Activated naive CD4-positive, alpha-beta T cell treated with anti-CD3 and anti-CD28 coated beads for 36 hours (primary cell): ENCODE measurements at places on chromosomes 13 and 19.

- H3K36me3 ChIP-seq, result no peaks in the 10 kb centered on the region
- DNase-seq, result no peak
- H3K27ac ChIP-seq, result no peak overlapping the region
- H3K4me3 ChIP-seq, result no peak overlapping the region
- peaks cover 3% of the 10 kb centered on the region for H3K4me1 ChIP-seq
These were observed 201.1 kb downstream of the NBEA start for GRCh38 chr13:35143123-35143522.

GRCh38 chr19:1616875-1617274, 11.6 kb upstream of the UQCR11 start:
- no peak for DNase-seq
- H3K27me3 ChIP-seq, result no peaks in the 10 kb centered on the region
- H3K4me1 ChIP-seq, result peaks cover 21% of the 10 kb centered on the region
- peaks cover 20% of the 10 kb centered on the region for H3K36me3 ChIP-seq

- no peaks in the 10 kb centered on the region for H3K27me3 ChIP-seq
- H3K4me3 ChIP-seq, result no peak overlapping the region
- no peak for DNase-seq
- peaks cover 11% of the 10 kb centered on the region for H3K4me1 ChIP-seq
These were observed 152.2 kb upstream of the UBL3 start for GRCh38 chr13:30002577-30002976.

DNA sequence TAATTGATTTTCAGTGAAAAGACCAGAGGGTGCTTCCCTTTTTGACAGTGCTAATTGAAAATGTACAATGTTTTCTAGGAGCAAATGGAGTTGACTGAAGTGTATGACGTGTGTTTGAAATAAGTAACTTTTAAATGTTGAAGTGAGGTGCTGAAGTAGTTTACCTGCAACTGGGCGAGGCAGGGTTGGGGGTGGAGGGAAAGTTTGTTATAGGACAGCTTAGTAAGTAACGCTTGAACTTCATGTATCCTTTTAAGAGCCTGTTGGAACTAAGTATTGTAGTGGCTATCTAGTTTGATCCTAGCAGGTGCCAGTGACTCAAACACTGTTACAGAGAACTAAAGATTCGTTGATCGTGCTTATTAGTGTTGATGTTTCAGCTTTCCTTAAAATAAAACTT, 5.9 kb downstream of the SLAIN1 start:
- no peak overlapping the region for H3K4me3 ChIP-seq
- no peak overlapping the region for H3K27ac ChIP-seq
- H3K36me3 ChIP-seq, result peaks cover 27% of the 10 kb centered on the region
- no peak for DNase-seq
- peaks cover 20% of the 10 kb centered on the region for H3K4me1 ChIP-seq

GRCh38 chr19:41787055-41787454, 9.3 kb upstream of the CEACAM3 start:
- no peaks in the 10 kb centered on the region for H3K36me3 ChIP-seq
- H3K27me3 ChIP-seq, result peaks cover 40% of the 10 kb centered on the region
- no peak for DNase-seq

GRCh38 chr19:4622695-4623421, 16.5 kb upstream of the TNFAIP8L1 start:
- no peak for DNase-seq
- no peaks in the 10 kb centered on the region for H3K36me3 ChIP-seq
- H3K27me3 ChIP-seq, result peaks cover 5% of the 10 kb centered on the region

- no peak overlapping the region for H3K27ac ChIP-seq
- no peaks in the 10 kb centered on the region for H3K4me1 ChIP-seq
- H3K27me3 ChIP-seq, result no peaks in the 10 kb centered on the region
- no peak for DNase-seq
These were observed 165.2 kb downstream of the URI1 start for GRCh38 chr19:30107251-30107650.

- peak overlapping the region; percentile 83 for H3K4me3 ChIP-seq
- peaks cover 20% of the 10 kb centered on the region for H3K36me3 ChIP-seq
- peak; percentile 57 for DNase-seq
- no peaks in the 10 kb centered on the region for H3K27me3 ChIP-seq
- peaks cover 54% of the 10 kb centered on the region for H3K4me1 ChIP-seq
- H3K27ac ChIP-seq, result no peak overlapping the region
These were observed 338 bp downstream of the SLC35E1 start for GRCh38 chr19:16571822-16572331.

GRCh38 chr13:114313061-114313860, 1.0 kb upstream of the CHAMP1 start:
- H3K27me3 ChIP-seq, result no peaks in the 10 kb centered on the region
- peaks cover 16% of the 10 kb centered on the region for H3K36me3 ChIP-seq

DNA sequence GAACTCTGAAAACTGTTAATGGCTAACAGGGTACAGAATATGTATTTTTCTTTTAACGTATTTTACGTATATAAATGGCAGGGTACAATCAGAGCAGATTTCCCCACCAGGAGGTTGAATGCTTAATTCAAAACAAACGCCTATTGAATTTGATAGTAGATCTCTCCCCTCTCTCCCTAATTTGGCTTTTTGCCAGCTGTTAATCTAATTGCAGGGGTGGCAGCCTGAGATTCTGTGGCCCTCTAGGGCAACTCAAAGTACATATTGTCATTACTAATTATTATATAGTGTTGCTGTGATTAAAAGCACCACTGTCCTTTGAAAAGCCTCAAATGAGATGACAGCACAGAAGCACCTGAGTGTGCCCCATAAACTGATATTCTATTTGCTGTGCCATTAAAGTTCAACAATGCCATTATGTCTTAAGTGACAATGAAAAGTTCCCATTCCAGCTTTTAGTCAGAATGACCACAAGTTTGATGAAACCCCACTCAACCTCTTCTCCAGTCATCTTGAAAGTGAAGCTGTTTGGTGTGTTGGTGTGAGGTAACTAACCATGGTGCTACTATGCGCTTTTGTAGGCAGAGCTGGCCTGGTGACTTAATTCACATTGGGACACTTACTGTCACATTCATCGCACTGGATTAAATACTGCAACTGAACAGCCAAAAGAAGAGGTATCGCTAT, 351.4 kb downstream of the KCNRG start:
- DNase-seq, result peak; percentile 62
- peak overlapping the region; percentile 37 for H3K27ac ChIP-seq
- H3K4me1 ChIP-seq, result peaks cover 29% of the 10 kb centered on the region
- H3K4me3 ChIP-seq, result no peak overlapping the region

- H3K27me3 ChIP-seq, result no peaks in the 10 kb centered on the region
- peaks cover 50% of the 10 kb centered on the region for H3K36me3 ChIP-seq
- H3K27ac ChIP-seq, result peak overlapping the region; percentile 100
- peak; percentile 97 for DNase-seq
- H3K4me1 ChIP-seq, result peaks cover 60% of the 10 kb centered on the region
These were observed 584 bp downstream of the SMG9 start for GRCh38 chr19:43754253-43754502.

DNA sequence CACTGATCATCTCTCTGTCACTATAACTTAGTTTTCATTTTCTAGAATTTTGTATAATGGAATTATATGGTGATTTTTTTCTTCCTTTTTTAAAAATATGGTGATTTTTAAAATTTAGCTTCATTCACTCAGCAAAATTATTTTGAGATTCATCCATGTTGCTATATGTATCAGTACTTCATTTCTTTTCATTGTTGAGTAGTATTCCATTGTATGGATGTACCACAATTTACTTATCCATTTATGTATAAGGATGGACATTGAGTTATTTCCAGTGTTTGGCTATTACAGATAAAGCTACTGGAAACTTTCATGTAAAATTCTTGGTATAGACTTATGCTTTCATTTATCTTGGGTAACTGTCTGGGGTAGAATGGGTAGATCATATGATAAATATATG, 12.8 kb downstream of the ZNF546 start:
- H3K4me3 ChIP-seq, result no peak overlapping the region
- peaks cover 6% of the 10 kb centered on the region for H3K4me1 ChIP-seq
- H3K27ac ChIP-seq, result no peak overlapping the region
- peaks cover 74% of the 10 kb centered on the region for H3K36me3 ChIP-seq

DNA sequence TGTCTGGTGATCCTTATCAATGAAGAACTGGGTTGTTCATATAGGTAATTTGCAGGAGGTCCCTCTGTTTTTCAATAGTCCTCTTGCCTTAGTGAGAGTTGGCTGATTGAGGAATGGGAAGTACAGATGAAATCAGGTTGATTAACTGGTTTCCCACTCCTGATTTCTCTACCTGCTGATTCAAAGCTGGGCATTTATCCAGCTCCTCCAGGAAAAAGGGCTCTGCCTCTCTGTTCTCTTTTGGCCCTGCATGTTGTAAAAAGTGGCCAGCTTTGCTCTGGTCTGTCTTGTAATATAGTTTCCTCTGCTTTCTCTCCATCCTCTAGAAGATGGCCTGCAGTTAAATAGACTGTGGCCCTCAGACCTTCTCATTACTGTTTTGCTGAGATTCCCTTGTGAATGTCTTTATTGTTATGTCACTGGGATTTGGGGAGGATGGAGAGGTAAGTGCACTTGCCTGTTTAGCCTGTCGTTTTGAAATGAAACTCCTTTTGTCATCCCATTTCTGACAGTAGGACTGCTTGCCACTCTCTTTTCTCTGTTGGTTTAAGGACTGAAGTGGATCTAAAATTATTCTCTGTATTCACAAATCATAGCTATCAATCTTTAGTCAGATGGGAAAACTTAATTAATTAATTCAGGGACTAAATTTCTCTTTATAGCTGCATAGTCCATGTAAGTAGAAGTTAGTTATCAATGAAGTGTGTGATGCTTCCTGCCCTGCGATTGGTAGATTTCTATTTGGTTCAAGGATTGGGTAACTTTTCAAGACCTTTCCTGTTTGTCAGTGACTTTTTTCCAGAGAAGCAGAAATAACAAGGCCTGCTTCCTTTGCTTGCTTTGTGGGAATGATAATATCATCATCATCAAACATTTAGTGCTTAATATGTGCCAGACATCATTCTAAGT, 28.5 kb downstream of the GARRE1 start:
- H3K27me3 ChIP-seq, result no peaks in the 10 kb centered on the region
- no peak for DNase-seq
- peaks cover 35% of the 10 kb centered on the region for H3K4me1 ChIP-seq

GRCh38 chr13:104473936-104474335, 1407.7 kb upstream of the SLC10A2 start:
- no peaks in the 10 kb centered on the region for H3K27me3 ChIP-seq
- no peaks in the 10 kb centered on the region for H3K4me1 ChIP-seq
- no peak overlapping the region for H3K27ac ChIP-seq
- no peaks in the 10 kb centered on the region for H3K36me3 ChIP-seq

DNA sequence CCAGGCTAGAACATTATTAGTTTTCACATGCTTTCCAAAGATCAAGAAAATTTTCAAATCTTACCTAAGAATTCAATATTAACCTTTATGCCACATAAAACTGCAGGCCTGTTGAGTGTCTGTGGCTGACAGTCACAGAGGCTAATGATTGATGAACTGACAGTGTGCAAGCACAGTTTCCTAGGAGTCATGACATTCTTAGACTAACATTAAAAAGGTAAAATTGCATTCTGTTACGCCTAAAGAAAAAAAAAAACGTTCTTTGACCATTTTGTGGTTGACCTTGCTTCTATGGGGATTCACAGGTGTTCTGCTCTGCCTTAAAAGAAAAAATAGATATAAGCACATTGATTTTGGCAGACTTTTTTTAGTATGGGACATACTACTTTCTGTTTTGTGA, 1776.2 kb downstream of the PCDH9 start:
- no peak overlapping the region for H3K27ac ChIP-seq
- no peaks in the 10 kb centered on the region for H3K4me1 ChIP-seq
- H3K36me3 ChIP-seq, result no peaks in the 10 kb centered on the region
- no peaks in the 10 kb centered on the region for H3K27me3 ChIP-seq
- no peak for DNase-seq

- H3K4me3 ChIP-seq, result peak overlapping the region; percentile 76
- H3K27ac ChIP-seq, result peak overlapping the region; percentile 93
- no peaks in the 10 kb centered on the region for H3K27me3 ChIP-seq
- peaks cover 67% of the 10 kb centered on the region for H3K36me3 ChIP-seq
- H3K4me1 ChIP-seq, result peaks cover 83% of the 10 kb centered on the region
These were observed 6.7 kb downstream of the RGCC start for GRCh38 chr13:41463838-41464602.

GRCh38 chr13:34864671-34865070, 77.4 kb upstream of the NBEA start:
- H3K27ac ChIP-seq, result no peak overlapping the region
- DNase-seq, result no peak
- no peaks in the 10 kb centered on the region for H3K4me1 ChIP-seq
- peaks cover 8% of the 10 kb centered on the region for H3K27me3 ChIP-seq
- no peaks in the 10 kb centered on the region for H3K36me3 ChIP-seq
- no peak overlapping the region for H3K4me3 ChIP-seq

GRCh38 chr19:835210-835810, 5.5 kb upstream of the PRTN3 start:
- no peak overlapping the region for H3K4me3 ChIP-seq
- peaks cover 13% of the 10 kb centered on the region for H3K27me3 ChIP-seq
- no peaks in the 10 kb centered on the region for H3K36me3 ChIP-seq
- no peak for DNase-seq
- H3K27ac ChIP-seq, result no peak overlapping the region
- H3K4me1 ChIP-seq, result peaks cover 2% of the 10 kb centered on the region

DNA sequence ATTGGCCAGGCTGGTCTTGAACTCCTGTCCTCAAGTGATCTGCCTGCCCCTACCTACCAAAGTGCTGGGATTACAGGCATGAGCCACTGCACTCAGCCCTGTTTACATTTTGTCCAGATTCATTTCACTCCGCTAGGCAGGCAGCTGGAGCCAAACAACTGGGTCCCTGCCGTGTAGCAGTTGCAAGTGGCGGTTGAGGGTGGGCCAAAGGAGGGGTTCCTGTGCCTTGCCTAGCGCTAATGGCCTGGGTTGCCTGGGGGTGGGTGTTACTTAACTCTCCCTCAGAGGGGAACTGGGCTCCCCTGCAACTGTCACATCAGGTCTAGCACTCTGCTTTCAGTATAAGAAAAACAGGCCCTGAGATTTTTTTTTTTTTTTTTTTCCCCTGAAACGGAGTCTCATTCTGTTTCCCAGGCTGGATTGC, 7.4 kb downstream of the ACP5 start:
- H3K4me1 ChIP-seq, result peaks cover 3% of the 10 kb centered on the region
- DNase-seq, result no peak
- H3K27me3 ChIP-seq, result no peaks in the 10 kb centered on the region
- no peak overlapping the region for H3K27ac ChIP-seq
- H3K36me3 ChIP-seq, result peaks cover 2% of the 10 kb centered on the region

GRCh38 chr13:114064450-114065140, 67.8 kb downstream of the RASA3 start:
- H3K4me1 ChIP-seq, result peaks cover 71% of the 10 kb centered on the region
- H3K4me3 ChIP-seq, result peak overlapping the region; percentile 67
- no peaks in the 10 kb centered on the region for H3K27me3 ChIP-seq

- peaks cover 24% of the 10 kb centered on the region for H3K36me3 ChIP-seq
- no peak for DNase-seq
- H3K27me3 ChIP-seq, result no peaks in the 10 kb centered on the region
- H3K4me3 ChIP-seq, result no peak overlapping the region
These were observed 40.3 kb upstream of the TFDP1 start for GRCh38 chr13:113544071-113544891.
